ENCODE measurements at places on chromosomes 1 and 21. TPM values are rescaled to one million over a fixed set of nuclear protein-coding genes. Genes with fewer than 3 reads are reported as not detected.

GBP6 gene
- not detected for total RNA-seq

DNA sequence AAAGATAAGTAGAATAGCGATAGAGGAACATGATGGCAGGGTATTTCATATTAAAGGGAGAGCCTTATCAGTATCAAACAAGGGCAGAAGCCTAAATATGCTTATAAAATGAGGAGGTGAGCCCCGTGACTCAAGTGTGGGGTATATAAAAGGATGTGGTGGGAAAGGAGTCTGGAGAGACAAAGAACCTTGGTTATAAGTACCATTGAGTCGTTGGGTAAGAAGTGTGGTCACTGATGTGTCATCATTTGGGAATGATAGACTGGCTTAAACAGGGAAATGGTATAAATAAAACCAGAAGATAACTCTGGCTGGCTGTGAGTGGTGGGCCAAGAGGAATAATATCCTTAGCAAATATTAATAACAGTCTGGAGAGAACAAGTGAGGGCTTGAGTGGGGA lies 10.9 kb upstream of the CD5L start:
- no peaks in the 10 kb centered on the region for H3K36me3 ChIP-seq
- no peaks in the 10 kb centered on the region for H3K4me1 ChIP-seq
- no peaks in the 10 kb centered on the region for H3K27me3 ChIP-seq
- no peak overlapping the region for H3K4me3 ChIP-seq
- DNase-seq, result no peak

DNA sequence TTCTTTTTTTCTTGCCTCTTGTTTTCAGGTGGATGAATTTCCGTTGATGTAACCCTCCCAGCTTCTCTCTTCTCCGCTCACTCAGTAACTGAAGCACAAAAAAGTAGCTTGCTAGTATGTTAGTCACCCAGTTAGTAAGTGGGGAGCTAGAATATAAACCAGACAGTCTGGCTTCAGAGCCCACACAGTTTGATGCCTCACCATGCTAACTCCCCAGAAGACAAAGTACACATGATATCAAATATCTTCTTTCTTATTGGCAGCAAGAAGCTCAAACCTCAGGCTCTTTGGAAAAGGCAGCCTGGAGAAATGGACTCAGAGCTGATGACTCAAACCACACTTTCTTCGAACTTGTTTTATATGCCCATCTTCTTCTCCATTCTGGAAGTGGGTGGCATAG lies 187.5 kb upstream of the PLXNA2 start:
- H3K27ac ChIP-seq, result no peak overlapping the region
- no peaks in the 10 kb centered on the region for H3K27me3 ChIP-seq
- H3K4me1 ChIP-seq, result no peaks in the 10 kb centered on the region
- no peak overlapping the region for H3K4me3 ChIP-seq
- no peak for DNase-seq

DNA sequence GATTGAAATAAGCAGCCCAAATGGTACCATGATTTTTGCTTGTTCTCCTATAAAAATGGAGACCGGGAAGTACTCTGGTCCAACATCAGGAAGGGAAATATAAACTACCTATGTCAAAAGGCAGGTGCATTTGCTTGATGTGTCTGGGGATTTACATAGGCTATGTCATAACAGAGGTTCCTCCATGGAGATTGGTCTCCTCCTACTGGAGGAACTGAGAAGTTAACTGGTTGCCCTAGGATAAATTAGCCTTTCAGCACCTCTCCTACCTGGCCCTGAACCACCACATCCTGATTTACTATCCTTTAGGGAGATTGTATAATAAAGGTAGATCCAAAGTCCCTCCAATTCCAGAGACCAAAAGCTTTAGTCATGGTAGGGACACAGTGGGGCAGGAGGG lies 1109.3 kb upstream of the B3GALT2 start:
- no peaks in the 10 kb centered on the region for H3K36me3 ChIP-seq
- no peaks in the 10 kb centered on the region for H3K4me1 ChIP-seq
- no peaks in the 10 kb centered on the region for H3K27me3 ChIP-seq
- H3K27ac ChIP-seq, result no peak overlapping the region

SH3BGR gene
- 0.82 TPM for total RNA-seq

GRCh38 chr1:74357756-74358155 lies 122.6 kb downstream of the TNNI3K start:
- H3K27ac ChIP-seq, result no peak overlapping the region
- no peak overlapping the region for H3K4me3 ChIP-seq
- no peak for DNase-seq
- no peaks in the 10 kb centered on the region for H3K4me1 ChIP-seq

GRCh38 chr1:232376632-232377493 lies 253.1 kb downstream of the SIPA1L2 start:
- no peaks in the 10 kb centered on the region for H3K27me3 ChIP-seq
- H3K27ac ChIP-seq, result peak overlapping the region; percentile 29
- DNase-seq, result no peak
- H3K36me3 ChIP-seq, result no peaks in the 10 kb centered on the region
- no peak overlapping the region for H3K4me3 ChIP-seq
- peaks cover 33% of the 10 kb centered on the region for H3K4me1 ChIP-seq

CSMD2 gene
- total RNA-seq, result not detected

GRCh38 chr1:47967864-47968555 lies 29.2 kb downstream of the TRABD2B start:
- no peak overlapping the region for H3K4me3 ChIP-seq
- H3K4me1 ChIP-seq, result no peaks in the 10 kb centered on the region
- H3K27ac ChIP-seq, result no peak overlapping the region
- DNase-seq, result no peak
- H3K27me3 ChIP-seq, result no peaks in the 10 kb centered on the region

- no peaks in the 10 kb centered on the region for H3K4me1 ChIP-seq
- no peak overlapping the region for H3K4me3 ChIP-seq
- H3K36me3 ChIP-seq, result no peaks in the 10 kb centered on the region
- no peaks in the 10 kb centered on the region for H3K27me3 ChIP-seq
- DNase-seq, result no peak
- no peak overlapping the region for H3K27ac ChIP-seq
Observed at GRCh38 chr1:118143121-118143520, 41.9 kb downstream of the SPAG17 start.

GRCh38 chr1:204920511-204920910 lies 49.8 kb downstream of the NFASC start:
- no peaks in the 10 kb centered on the region for H3K27me3 ChIP-seq
- peaks cover 77% of the 10 kb centered on the region for H3K4me1 ChIP-seq
- peak; percentile 25 for DNase-seq
- no peak overlapping the region for H3K27ac ChIP-seq

GRCh38 chr1:71053146-71053545 lies 5.5 kb upstream of the PTGER3 start:
- H3K27me3 ChIP-seq, result no peaks in the 10 kb centered on the region
- H3K4me1 ChIP-seq, result no peaks in the 10 kb centered on the region
- no peaks in the 10 kb centered on the region for H3K36me3 ChIP-seq
- H3K4me3 ChIP-seq, result no peak overlapping the region

- DNase-seq, result no peak
- H3K4me3 ChIP-seq, result no peak overlapping the region
- no peak overlapping the region for H3K27ac ChIP-seq
- peaks cover 7% of the 10 kb centered on the region for H3K4me1 ChIP-seq
- H3K27me3 ChIP-seq, result no peaks in the 10 kb centered on the region
Observed at GRCh38 chr1:47656719-47657685, 219.2 kb downstream of the FOXD2 start.

POU3F1 gene
- not detected for total RNA-seq

- no peaks in the 10 kb centered on the region for H3K36me3 ChIP-seq
- no peak overlapping the region for H3K27ac ChIP-seq
- no peaks in the 10 kb centered on the region for H3K27me3 ChIP-seq
- DNase-seq, result no peak
- no peak overlapping the region for H3K4me3 ChIP-seq
- H3K4me1 ChIP-seq, result no peaks in the 10 kb centered on the region
Observed at GRCh38 chr1:35029761-35030160, 2.0 kb downstream of the ZMYM6 start.

- H3K27me3 ChIP-seq, result no peaks in the 10 kb centered on the region
- no peak overlapping the region for H3K4me3 ChIP-seq
- H3K27ac ChIP-seq, result no peak overlapping the region
- H3K4me1 ChIP-seq, result 0 out of 2 replicates have a peak, but pooled peaks cover 8% of the 10 kb centered on the region
Observed at GRCh38 chr1:119472080-119472818, 34.8 kb upstream of the HSD3B1 start.

DNA sequence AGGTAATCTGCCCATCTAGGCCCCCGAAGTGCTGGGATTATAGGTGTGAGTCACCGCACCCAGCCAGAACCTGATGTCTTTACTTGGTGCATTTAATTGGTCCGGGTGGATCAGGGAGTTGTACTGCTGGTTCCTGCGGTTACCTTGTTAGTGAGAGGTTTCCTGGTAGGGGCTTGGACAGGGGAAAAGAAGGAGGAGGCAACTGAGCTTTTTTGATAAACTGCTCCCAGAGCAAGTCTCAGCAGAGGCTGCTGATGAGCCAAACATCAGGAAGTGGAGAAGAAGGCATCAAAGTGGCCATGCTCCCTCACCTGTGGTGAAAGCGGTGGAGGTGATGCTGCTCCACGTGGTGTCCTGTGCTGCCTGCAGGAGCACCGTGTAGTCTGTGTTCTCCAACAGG lies 161.5 kb upstream of the KIAA0040 start:
- H3K27me3 ChIP-seq, result peaks cover 2% of the 10 kb centered on the region
- no peaks in the 10 kb centered on the region for H3K4me1 ChIP-seq
- H3K27ac ChIP-seq, result no peak overlapping the region
- DNase-seq, result no peak
- no peak overlapping the region for H3K4me3 ChIP-seq

DCST1 gene
- not detected for total RNA-seq

- peaks cover 48% of the 10 kb centered on the region for H3K4me1 ChIP-seq
- H3K27ac ChIP-seq, result no peak overlapping the region
- no peak for DNase-seq
- no peak overlapping the region for H3K4me3 ChIP-seq
- H3K27me3 ChIP-seq, result no peaks in the 10 kb centered on the region
Observed at GRCh38 chr1:183638649-183639387, 3.2 kb upstream of the ARPC5 start.

DNA sequence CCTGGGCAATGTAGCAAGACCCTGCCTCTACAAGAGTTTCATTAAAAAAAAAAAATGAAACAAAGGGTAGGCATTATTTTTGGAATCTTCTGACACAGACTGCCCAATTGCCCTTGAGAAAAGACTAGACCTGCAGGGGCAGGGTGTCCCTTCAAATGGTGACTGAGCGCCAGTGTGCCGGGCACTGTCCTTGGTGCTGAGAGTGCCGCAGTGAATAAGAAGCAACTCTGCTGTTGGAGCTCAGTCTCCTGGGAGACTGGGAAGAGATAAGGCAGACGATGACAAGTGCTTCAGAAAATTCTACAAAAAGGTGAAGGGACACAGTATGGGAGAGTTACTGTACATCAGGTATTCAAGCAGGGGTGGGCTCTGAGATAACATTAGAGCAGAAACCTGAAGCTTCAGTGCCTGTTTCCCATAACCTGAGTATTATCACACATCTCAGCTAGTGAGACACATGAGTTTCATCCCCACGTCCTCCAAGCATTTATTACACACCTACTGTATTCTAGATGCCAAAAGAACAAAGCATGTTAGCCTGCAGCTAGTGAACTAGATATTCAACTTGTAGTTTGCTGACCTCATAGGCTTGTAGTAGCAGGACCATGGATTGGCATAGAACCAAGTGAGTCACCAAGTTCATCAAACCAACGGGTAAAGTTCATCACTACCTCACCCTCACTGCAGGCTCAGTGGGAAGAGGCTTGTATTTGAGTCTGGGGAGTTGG lies 18.4 kb upstream of the RPL11 start:
- H3K4me1 ChIP-seq, result no peaks in the 10 kb centered on the region
- peak; percentile 67 for DNase-seq
- no peaks in the 10 kb centered on the region for H3K27me3 ChIP-seq
- no peak overlapping the region for H3K27ac ChIP-seq
- H3K36me3 ChIP-seq, result no peaks in the 10 kb centered on the region

- peak overlapping the region; percentile 94 for H3K27ac ChIP-seq
- peak overlapping the region; percentile 43 for H3K4me3 ChIP-seq
- H3K36me3 ChIP-seq, result no peaks in the 10 kb centered on the region
- H3K27me3 ChIP-seq, result no peaks in the 10 kb centered on the region
- DNase-seq, result peak; percentile 90
Observed at GRCh38 chr1:92441697-92442342, 44.9 kb downstream of the GFI1 start.

DNA sequence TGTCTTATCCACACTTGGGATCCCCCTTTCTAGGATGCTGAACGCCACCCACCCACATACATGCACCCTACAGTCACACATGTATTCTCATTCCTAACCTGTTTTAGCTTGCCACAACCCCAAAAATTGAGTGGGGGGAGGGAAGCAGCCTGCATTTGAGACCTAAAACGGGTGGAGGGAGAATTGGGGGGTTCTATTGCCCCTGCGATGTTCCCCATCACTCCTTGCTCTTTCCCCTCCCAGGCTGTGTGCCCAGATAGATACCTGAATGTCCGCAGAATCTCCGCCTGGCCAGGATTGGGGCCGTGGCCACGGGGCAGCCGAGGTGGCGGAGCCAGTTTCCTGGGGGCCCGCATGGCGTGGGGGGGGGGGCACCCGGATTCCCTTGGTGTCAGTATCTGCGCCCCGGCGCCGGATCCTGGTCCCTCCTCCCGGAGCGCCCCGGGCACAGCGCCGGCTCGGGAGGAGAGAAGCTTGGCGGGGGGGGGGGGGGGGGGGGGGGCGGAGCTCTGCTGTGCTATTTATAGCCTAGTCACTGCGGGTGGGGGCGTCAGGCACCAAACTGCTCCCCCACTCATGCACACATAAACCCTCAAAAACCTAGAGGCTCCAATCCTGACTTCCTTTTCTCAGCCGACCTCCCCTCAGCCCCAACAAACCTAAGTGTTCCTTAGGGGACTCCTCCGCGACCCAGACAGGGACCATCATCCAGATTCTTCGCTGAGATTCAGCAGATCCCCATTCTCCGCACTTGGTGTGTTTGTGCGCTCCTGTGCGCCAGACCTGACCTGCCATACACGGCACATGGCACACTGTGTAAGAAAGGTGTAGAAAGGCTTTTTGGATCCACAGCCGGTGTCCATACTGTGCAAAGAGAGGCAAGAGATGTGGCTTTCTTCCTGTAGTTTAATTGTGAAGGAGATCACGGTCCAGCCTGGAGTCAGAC lies 1.9 kb downstream of the ANKRD34A start:
- H3K27ac ChIP-seq, result no peak overlapping the region

DNA sequence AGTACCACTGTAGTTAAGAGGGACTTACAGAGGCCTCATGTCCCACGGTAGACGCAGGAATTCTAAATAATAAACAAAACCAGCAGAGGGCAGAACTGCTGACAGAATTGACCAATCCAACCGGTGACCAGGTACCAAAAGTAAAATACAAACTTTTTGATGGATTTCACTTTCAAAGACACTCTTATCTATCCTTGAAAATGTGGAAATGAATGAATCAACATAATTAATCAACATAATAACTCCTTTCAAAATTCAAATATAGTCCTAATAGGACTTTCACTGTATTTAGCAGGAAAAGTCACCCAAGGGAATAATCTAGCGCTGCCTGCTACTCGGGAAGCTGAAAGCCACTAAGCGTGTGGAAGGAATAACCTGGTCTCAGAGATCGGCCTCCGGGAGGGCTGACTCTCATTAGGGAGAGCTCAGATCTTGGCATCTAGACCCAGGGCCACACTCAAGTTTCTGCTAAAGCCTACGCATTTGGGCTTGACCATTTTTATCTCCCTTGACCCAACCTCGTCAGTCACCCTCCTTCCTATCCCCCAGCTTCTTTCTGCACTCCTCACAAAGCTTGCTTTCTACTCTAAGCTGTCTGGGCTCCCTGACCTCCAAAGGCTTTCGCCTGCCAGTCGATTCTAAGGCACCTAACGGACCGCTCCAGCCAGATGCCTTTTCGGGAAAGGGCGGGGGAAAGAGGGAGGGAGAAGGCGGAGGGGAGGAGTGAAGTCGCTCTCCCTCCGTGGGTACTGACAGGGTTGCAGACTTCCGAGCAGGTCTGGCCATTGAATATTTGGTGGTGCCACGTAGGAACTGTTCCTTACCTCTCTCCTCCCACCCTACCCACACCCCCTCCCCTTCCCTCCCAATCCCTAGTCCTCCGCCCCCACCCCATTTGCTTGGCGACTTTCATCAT lies 1.6 kb downstream of the COL11A1 start:
- no peaks in the 10 kb centered on the region for H3K27me3 ChIP-seq
- no peak overlapping the region for H3K27ac ChIP-seq
- H3K4me1 ChIP-seq, result no peaks in the 10 kb centered on the region
- H3K36me3 ChIP-seq, result no peaks in the 10 kb centered on the region
- DNase-seq, result peak; percentile 33

Data from Caco-2 (cell line).